Right cardiac atrium (tissue), 5 donors: ENCODE measurements at places on chromosomes 11 and 22. TPM values are rescaled to one million over a fixed set of nuclear protein-coding genes. Genes with fewer than 3 reads are reported as not detected.

DNA sequence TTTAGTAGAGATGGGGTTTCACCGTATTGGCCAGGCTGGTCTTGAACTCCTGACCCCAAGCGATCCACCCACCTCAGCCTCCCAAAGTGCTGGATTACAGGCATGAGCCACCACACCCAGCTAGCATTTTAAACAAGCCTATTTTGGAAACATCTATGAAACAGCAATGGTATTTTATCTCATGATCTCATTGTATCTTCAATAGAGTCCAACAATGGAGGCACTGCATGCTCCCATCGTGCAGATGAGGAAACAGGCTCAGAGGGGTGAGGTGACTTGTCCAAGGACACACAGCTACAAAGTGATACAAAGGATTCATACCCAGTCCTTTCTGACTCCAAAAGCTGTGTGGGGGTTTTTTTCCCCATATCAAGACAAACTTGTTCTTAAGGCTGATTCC is 39.0 kb upstream of the RTL6 start:
- DNase-seq: no peak

GRCh38 chr11:14132312-14132711 is 169.8 kb downstream of the SPON1 start:
- DNase-seq: no peak

The PDHX gene
- total RNA-seq: 89.2 TPM

The NCAPD3 gene
- total RNA-seq: 10.5 TPM

GRCh38 chr11:34318111-34319037 is 39.4 kb downstream of the ABTB2 start:
- DNase-seq: no peak

DNA sequence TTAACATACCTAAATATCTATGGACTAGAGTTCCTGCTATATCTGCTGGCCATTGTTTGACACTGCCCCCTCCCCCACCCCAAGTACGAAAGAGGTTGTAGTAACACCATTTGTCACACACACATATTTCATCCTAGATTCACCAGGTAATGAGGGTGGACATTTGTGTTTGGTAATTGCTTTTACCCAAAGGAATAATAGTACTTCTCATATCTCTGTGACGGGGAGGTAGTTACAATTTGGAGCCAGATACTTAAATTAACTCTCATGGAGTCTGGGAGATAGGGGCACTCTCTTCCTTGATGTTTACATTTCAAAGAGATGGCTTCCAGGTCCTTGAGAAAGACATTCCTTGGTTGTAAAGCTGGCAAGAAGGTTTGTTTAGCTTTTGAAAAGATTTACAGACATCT is 38.7 kb downstream of the REXO2 start:
- no peak for DNase-seq

The SLC37A2 gene
- 4.5 TPM for total RNA-seq

DNA sequence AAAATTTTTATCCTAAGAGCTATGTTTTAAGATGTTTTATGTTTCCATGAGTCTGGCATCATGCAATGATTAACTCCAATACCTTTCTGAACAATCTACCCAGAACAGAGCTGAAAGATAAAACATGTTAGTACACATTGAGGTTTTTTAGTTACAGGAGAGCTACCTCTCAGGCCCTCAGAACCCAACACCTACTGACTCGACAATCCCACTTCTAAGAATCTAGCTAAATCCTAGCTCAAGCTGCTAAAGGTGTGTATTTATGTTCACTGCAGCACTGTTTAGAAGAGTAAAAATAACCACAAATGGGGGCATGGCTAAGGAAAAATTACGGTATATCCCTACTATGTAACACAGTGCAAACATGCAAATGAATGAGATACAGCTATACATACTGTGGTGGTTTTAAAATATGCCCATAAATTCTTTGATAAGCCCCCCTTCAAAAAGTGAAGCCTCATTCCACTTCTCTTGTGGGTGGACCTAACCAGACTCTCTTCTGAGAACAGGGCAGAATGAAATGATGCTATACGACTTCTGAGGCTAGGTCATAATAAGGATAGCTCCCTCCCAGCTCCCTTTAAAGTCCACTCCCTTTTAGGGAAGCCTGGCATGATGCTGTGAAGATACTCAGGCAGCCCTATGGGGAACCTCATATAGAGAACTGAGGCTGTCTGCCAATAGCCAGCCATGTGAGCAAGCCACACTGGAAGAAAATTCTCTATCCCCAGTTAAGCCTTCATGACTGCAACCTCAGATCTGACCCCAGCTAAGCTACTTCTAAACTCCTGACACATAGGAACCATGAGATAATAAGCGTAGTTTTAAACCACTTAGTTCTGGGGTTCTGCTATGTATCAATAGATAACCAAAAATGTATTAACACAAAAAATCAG is 29.5 kb downstream of the TMEM123 start:
- no peak for DNase-seq

GRCh38 chr11:13261591-13262061 is 16.0 kb upstream of the BMAL1 start:
- no peak for DNase-seq

DNA sequence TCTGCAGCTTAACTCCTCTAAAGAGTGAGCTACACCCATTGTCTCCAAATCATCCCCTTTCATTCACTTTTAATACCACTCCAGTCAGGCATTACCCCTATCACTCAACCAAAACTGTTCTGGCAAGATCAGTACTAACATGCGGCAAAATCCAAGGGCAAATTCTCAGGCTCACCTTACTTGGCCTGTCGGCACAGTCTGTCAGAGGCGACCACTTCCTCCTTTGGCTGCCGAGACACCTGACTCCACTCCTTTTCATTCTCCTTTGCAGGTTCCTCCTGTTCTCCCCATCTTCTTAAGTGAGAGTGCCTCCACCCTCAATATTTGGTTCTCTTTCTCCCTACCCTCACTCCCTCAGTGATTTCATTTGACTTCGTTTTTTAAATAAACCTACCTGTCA is 4.2 kb downstream of the C11orf91 start:
- no peak for DNase-seq

DNA sequence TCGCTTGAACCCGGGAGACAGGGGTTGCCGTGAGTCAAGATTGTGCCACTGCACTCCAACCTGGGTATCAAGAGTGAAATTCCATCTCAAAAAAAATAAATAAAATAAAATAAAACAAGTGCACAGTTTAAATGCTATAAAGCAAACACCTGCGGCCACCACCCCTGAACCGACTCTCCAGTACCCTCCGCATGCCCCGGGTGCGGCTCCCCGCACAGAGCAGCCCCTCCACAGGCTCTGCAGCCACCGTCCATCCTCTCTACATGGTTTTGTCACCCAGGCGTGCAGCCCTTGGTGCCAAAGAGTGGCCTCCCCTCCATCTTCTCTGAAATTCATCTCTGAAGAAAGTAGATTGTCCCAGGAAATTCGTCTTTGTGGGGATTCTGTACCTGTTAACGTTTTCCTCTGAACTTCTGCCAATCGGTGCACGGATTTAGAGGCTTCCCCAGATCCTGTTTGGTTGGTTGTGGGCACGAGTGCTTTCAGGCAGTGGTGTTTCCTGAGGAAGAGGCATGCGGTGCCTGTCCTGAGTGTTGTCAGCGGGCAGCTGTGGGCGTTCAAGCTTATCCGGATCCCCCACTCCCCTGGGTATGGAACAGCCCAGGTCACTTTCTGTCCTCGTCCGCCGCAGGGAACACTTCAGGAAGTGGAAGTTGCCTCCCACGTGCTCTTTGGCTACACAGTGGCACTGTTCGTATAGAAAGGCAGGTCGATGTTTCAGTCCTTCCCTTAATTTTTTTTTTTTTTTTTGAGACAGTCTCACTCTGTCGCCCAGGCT is 4.1 kb downstream of the MIOX start:
- no peak for DNase-seq

DNA sequence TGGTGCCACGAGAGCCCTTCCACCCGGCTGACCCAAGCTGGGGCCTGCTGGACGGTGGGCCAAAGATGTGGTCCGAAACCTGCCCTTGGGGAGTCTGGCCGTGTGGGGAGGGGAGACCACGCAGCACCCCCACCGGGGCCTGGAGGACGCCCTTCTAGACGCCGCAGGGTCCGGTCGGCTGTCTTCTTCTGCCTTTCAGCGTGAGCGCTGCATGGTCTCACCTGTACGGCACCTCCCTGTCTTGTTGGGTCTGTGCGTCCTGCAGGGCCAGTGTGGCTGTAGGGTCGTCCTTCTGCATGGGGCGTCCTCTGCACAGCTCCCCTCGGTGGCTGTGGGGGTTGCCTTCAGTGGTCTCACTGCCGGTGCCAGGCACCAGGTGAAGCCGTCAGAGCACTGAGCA is 2.8 kb downstream of the BRSK2 start:
- DNase-seq: peak; percentile 42

DNA sequence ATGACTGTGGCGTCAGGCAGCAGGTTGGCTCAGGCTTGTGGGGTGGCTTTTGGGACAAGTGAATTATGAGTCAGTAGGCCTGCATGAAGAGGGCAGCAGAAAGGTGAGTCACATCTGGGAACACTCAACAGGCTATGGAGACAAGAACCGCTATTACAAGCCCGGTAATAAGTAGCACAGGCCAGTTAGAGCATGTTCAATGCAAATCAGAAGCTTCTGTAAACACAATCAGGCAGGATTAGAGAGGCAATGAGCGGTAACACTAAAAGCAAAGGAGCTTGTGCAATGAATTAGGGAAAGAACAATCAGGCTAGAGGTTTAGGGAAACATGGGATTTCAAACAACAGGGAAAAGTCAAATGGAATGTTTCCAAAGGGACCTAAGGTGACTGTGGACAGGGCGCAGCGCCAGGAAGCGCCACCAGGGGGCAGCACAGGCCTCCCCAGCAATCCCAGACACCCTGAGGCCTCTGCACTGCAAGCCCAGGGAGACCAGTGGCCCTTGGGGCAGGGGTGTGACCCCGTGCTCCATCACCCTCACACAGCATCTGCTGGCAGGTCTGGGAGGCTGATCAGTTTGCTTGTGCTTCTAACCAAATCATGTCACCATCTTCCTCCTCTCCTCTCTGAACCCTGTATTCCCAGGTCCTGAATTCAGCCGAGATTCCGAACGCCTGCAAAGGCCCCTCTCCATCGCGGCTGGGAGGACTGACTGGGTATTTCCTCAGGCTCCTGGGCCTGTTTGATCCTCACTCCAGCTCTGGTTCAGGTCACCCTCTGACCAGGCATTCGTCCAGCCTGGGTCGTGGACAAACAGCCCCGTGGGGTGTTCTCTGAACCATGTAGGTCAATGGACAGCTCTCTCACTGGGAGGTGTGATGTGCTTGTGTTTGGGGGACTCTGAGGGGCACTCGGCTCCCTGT is 50.0 kb downstream of the C11orf58 start:
- peak; percentile 68 for DNase-seq

The MRGPRX4 gene
- total RNA-seq: not detected

The CLDN5 gene
- total RNA-seq: 4.1 TPM

The MFRP gene
- 0.06 TPM for total RNA-seq

- no peak for DNase-seq
These were observed 6.9 kb downstream of the UPB1 start for GRCh38 chr22:24502034-24502433.

DNA sequence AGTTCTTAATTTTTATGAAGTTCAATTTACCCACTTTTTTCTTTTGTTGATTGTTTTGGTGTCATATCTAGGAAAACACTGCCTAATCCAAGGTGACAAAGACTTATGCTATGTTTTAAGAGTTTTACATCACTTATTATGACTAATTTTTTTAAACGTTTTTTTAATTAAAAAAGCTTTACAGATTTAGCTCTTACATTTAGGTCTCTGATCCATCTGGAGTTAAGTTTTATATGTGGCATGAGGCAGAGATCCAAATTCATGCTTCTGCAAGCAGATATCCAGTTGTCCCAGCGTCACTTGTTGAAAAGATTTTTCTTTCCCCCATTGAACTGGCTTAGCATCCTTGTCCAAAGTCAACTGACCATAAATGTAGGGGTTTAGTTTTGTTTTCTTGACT is 72.6 kb downstream of the PACSIN2 start:
- no peak for DNase-seq

DNA sequence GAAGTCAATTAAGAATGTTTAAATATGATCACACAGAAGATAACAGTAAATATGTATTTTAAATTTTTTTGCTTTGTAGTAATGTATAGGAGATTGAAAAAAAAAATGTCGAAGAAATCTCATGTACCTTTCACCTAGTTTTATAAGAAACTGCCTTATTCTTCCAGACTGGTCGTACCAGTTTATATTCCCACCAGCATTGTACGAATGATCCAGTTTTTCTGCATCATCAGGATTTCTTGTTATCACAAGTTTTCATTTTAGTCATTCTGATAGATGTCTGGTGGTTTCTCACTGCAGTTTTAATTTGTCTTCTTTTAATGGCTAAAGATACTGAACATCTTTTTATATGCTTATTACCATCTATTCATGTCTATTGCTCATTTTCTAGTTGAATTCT is 101.8 kb upstream of the CTSC start:
- no peak for DNase-seq

GRCh38 chr11:57432714-57433163 is 5.8 kb upstream of the SLC43A3 start:
- DNase-seq: no peak

DNA sequence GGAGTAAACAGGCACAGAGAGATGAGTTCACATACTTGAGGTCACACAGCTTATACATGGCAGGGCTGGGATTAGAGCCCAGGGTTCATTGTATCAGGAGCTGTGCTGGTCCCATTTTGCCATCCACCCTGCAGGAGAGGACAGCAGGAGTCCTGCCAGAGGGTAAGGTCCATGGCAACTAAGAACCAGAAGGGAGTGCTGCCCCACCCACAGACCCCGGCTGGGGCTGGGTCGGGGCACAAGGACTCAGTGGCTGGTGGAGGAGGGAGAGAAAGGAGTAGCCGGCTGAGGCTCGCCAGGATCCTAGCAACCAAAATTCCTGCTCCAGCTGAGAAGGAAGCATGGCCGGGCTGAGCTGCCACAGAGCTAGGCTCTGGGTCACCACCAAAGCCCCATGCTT is 25.9 kb upstream of the TP53I11 start:
- DNase-seq: no peak

DNA sequence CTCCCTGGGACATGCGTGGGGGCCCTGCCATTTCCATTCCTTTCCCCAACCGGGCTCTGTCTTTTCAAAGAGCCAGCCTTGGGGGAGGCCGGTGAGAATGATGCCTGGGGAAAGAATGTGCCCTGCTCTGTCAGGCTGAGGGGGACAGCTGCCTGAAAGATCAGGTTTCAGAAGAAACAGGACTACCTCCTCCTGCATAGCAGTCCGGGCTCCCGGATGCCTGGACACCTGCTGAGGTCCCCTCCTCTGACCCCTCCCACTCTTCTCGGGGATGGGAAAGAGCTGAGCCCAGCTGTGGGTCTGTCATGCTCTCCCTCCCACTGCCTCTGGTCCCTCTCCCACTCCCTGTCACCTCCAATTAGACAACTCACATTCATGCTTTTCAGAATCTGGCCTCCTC is 41.8 kb upstream of the CDON start:
- DNase-seq: no peak
